ENCODE measurements at places on chromosomes 6 and 20.

DNA sequence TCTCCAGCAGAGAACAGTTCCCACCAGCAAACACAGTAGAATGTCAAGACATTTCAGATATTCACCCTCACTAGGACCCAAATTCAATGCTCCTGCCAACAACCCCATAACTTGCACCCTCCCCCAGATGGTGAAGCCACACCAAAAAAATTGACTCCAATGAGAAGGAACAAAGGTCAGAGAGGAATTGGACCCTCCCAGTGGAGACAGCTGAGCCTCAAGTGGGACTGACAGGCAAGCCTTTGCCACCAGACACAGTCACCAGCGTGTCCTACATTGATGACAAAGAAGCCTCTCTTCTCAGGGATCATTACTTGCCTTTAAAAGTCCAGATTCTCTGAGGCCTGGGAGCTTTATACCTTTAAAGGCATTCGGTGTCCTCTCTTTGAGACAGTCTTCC is 64.8 kb downstream of the HIVEP2 start:
- DNase-seq: no peak

DNA sequence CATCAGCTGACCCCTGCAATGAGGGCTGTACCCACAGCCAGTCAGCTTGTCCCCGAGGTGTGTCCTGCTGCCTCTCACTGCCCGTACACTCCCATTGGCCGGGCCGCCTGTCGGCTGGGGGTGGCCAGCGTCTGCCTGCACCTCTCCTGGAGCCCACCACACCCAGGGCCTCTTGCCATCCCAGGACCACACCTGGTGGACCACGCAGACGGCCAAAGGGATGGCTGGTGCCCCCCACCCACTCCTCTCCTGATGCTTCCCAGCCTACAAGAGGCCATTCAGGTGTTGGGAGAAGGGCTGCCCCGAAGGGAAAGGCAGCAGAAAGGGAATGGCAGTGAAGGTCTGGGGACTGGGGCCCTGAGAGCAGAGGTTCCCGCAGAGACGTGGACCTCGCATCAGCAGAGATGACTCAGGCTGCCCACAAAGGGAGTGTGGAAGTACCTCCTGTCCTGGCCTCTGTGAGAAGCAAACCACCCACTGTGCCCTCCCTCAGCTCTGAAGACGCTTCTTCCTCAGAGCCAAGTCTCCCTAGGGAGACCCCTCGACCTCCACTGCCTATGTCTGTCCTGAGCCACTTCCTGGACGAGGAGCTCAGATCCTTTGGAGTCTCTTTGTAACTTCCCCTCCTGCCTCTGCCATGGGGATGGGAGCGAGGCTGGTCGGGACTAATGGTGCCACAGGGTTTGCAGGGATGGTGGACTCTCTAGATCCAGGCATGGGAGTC is 60.9 kb downstream of the PYGB start:
- no peak for DNase-seq

- DNase-seq: no peak
These were observed 67.5 kb downstream of the JARID2 start for GRCh38 chr6:15313367-15313766.

GRCh38 chr6:1705630-1706029 is 95.9 kb downstream of the FOXC1 start:
- DNase-seq: no peak

DNA sequence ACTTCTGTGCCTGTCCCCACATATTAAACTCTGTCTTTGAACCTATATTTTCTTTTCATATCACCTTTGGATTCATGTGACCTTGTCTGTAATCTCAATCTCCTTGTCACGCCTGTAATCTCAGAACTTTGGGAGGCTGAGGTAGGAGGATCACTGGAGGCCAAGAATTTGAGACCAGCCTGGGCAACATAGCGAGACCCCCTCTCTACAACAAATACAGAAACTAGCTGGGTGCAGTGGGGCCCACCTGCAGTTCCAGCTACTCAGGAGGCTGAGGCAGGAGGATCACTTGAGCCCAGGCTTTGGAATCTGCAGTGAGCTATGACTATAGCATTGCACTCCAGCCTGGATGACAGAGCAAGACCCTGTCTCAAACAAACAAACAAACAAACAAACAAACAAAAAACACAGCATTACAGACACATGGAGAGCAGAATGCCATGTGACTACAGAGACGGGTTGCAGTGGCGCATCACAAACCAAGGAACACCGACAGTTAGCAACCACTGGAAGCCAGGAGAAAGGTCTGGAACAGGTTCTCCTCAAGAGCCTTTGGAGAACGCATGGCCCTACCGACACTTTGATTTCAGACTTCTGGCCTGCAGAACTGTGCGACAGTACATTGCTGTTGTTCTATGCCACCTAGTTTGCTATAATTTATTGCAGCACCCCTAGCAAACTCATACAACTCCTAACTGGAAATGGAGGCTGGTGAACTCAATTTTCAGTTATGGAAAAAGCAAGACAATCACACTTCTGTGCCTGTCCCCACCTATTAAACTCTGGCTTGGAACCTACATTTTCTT is 14.6 kb upstream of the TIAM2 start:
- no peak for DNase-seq

DNA sequence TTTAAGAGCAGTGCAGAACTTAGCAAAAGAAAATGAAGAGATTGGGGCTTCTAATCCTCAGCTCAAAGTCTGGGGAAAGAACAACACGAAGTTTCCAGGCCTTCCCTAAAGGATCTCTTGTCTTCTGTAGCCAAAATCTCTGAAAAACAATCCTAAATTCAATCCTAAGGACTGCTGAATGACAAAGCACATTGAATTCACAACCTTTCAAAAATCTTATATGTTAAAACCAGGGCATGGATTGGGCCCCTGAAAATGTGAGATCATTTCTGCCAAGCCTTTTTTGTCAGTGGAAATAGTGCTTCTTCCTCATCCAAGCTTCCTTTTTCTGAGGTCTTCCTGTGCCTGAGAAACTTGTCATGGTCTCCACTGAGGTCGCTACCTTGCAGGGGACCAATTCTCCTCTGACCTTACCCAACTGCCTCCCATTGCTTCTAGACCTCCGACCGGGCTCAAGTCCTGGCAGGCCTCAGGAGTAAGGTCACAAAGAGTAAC is 126.2 kb upstream of the ARID1B start:
- DNase-seq: no peak

- no peak for DNase-seq
These were observed 4.0 kb downstream of the SLC32A1 start for GRCh38 chr20:38728191-38728781.

DNA sequence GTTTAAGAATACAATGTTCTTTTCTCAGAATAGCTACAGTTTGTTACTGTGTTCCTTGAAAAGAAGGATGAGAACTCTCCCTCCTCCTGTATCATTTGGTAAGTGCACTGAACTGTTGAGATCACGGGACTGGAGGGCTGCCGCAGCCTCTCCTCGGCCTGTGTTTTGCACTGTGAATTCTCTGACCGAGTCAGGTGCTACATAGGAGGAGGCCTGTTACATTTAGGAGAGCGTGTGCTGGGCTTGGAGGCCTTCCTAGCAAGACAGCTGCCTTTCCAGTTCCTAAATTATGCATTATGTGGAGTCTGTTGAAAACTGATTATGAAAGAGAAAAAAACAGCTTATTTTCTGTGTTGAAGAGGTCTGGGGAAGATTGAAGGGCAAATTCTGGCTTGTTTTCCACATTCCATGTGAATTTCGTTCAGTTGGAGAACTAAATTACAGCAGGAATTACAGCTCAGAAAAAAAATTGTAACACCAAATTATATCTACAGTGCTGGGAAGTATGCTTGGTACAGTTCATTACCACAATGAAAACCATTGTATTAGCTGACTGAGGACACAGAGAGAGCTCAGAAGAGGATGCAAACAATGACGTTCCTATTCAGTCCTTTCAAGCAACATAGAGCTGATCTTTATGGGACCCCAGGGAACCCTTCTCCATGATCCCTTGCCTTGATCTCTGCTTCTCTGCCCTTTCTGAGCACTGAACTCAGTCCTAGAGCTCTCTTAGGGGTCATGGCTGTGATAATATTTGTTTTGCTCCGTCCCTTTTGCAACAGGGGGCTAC is 2.8 kb downstream of the TMC2 start:
- DNase-seq: no peak

DNA sequence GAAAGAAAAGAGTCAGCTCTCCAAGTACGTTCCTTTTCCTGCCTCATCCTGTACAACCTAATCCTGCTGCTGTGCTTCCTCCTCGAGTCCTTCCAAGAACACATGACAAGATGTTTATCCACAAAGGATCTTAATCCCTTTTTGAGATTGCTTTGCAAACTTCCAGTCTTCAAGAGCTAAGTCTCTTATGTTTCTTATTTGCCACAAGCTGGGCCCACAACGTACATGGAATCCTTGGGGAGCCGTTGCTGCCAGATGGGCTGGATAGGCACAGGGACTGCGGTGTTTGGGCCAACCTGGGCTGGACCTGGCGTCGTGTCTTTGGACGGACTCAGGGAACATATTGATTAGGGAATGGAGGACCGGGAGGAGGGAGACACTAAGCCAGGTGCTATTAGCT is 79.7 kb upstream of the AFDN start:
- no peak for DNase-seq

GRCh38 chr6:147166992-147167391 is 37.2 kb upstream of the STXBP5 start:
- no peak for DNase-seq

- no peak for DNase-seq
These were observed 17.8 kb upstream of the SLC16A10 start for GRCh38 chr6:111069382-111070104.

DNA sequence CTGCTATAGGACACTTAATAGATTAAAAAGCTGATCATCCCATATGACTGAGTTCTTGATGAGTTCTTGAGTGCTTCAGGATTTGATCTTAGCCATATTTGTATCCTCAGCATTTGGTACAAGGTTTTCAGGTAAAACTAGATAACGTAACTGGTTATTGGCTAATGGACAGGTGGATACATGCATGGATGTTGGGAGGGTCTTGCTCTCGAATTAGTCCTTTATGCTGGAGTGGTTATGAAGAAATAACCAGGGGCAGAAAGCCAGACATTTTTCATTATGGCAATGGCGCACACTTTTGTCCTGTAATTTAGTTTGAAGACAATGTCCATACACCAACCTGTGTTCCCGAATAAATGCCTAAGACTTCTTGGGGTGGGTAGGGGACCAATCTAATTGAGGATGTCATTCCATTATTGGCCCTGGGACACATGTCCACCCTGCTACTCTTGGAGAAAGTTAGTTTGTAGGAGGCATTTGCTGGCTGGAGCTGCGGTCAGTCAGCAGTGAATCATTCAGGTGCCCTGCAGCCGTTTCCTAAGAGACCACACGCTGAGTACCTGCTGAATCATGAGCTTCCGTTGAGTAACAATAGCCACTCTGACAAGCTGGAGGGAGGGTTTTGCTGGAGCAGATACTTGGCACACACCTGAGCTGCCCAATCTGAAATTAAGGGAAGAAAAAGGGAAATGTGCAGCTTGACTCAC is 194.4 kb downstream of the FOXA2 start:
- DNase-seq: no peak

DNA sequence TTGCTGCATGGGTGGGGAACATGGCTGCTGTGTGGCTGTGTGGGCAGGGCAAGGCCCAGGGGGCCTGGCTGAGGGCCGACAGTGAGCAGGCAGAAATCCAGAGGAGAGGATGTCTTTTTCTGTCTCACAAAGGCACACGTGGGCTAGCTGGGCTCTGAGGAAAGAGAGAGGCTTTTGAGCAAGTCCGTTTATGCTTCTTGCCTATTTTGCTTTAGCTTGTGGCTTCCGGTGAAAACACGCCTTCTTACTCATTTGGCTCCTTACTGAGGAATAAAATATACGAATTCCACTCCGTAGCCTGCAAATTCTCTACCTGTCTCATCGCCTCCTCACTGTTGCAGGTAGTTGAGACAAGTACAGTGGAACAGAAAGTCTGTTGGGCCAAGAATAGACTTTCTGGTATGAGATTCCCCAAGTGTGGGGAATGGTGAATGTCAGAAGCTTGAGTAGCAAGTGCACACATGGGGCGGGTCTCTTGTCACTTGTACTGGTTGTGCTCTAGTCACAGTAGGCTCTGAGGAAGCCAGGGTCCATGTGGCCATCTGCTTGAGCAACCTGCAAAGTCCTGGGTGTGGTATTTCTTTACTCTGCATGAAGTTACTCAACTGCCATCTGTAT is 28.4 kb downstream of the WRNIP1 start:
- no peak for DNase-seq

- no peak for DNase-seq
These were observed 81.6 kb downstream of the PXDC1 start for GRCh38 chr6:3669916-3670315.

- no peak for DNase-seq
These were observed 48.7 kb upstream of the TAB2 start for GRCh38 chr6:149268768-149269167.

GRCh38 chr6:136771306-136771705 is 21.0 kb downstream of the MAP3K5 start:
- DNase-seq: no peak

DNA sequence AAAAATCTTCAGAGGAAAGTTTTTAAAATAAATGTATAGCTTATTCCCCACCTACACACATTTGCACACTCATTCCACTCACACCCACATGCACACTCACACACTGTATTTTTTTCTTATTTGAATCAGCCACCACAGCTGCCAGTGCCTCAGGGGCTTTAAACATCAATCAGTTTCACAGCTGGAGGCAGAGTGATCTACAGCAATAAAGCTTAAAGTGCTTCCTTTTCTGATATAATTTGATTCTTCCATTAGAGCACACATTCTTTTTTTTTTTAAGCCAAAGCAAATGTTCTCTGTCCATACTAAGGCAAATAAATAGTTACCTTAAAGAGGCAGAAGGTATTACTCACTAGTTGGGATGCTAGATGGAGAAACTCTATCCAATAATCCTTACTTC is 498.8 kb upstream of the POU3F2 start:
- DNase-seq: no peak

DNA sequence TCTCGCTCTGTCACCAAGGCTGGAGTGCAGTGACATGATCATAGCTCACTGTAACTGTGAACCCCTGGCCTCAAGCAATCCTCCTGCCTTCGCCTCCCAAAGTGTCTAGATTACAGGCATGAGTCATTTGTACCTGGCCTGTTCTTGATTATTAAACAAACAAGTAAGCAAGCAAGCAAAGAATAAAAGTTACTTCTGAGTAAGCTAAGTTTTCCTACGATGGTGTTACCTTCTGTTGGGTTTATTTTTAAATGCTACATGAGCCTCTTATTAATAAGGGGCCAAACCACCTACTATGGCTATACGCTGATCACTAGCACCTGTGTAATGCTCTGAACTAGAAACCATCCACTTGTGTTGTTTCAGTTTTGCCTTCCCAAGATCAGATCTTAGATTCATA is 50.8 kb downstream of the IL22RA2 start:
- DNase-seq: no peak

All from GM12864 (cell line).